Activated T-cell treated with anti-CD3 and anti-CD28 coated beads, Interleukin-2, amount 50 U/mL, for 1 hour (primary cell): ENCODE measurements at places on chromosomes 5 and 9.

- DNase-seq: no peak
Observed at GRCh38 chr9:123550012-123550411, 194.0 kb downstream of the CRB2 start.

GRCh38 chr5:57816108-57816507 lies 333.5 kb upstream of the ACTBL2 start:
- DNase-seq: no peak

GRCh38 chr5:321726-322251 lies 275 bp downstream of the AHRR start:
- DNase-seq: no peak

DNA sequence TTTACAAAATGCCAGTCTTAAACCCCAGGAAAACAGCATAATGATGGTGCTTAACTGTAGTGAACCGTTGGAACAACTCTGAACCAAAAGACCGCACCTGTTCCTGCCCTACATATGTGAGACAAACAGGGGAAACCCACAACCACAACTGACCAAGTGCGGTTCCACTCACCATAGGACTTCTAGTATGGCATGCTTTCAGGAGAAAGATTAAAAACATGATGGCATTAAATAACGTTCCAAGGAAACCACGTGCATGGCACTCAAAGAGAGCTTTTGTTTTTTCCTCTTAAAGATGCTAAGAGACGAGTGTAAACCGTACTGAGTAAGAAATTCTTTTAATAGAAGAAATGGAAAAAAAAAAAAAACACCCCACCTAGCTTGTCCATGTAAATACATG lies 119.8 kb downstream of the SSBP2 start:
- DNase-seq: no peak

DNA sequence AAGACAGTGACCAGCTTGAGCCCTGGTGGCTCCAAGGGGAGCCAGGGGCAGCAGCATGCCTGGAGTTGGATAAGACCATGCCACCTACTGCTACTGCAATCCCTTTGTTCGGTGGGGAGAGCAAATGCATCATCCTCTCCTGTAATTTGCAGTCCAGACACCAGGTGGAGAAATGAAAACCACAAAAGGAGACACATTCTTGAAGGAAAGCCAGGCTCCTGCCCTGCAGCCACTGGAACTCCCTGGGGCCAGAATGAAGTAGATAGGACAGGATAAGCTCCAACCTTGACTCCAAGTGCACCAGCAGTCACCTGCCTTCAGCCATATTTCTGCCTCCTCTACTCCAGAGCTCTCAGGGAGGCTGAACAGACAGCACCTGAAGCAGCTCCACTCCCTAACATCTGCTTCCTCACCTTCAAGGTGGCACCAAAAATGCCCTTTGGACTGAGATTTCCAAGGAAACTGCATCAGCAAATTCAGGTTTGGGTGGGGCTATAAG lies 65.1 kb upstream of the IQGAP2 start:
- DNase-seq: peak; percentile 36

DNA sequence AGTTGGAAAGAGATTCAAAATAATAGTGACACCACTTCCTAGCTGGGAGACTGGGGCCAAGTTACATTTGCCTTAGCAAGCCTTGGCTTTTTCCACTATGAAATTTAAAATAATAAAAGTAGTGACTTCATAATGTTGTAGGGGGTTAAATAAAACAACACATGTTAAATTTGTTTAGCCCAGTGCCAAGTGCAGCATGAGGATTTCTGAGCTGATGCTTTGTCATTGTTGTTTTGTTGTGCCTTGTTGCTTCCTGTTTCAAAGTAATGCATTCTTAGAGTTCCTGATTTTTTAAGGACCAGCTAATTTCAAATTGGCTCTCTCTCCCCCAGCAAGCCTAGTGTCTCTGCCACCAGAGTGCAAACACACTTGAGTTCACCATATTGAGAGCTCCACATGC lies 270.7 kb upstream of the PAPPA start:
- DNase-seq: no peak

GRCh38 chr5:169160405-169160901 lies 140.5 kb downstream of the SLIT3 start:
- DNase-seq: no peak

GRCh38 chr5:2387634-2388325 lies 363.7 kb downstream of the IRX2 start:
- DNase-seq: no peak

GRCh38 chr5:111252799-111253545 lies 28.8 kb downstream of the CAMK4 start:
- no peak for DNase-seq

GRCh38 chr9:93147632-93148031 lies 13.6 kb upstream of the NINJ1 start:
- no peak for DNase-seq

- DNase-seq: peak; percentile 60
Observed at GRCh38 chr5:137752905-137753690, 1.1 kb downstream of the HNRNPA0 start.

DNA sequence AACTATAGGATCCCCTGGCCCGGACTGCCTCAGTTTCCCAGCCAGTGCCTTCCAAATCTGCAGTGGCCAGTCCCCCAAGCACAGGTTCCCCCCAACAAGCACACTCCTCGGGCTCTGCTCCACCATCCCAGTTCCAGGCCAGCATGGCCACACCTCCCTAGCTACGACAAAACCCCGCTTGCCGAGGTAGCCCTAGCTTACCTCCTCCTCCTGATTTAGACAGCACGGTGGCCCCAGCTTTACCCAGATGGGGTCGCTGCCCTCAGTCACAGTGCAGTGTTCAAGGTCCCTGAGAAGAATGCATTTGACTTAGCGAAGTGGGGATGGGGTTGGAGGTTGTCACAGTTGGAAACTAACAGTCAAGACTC lies 40.8 kb upstream of the GARNL3 start:
- DNase-seq: no peak

DNA sequence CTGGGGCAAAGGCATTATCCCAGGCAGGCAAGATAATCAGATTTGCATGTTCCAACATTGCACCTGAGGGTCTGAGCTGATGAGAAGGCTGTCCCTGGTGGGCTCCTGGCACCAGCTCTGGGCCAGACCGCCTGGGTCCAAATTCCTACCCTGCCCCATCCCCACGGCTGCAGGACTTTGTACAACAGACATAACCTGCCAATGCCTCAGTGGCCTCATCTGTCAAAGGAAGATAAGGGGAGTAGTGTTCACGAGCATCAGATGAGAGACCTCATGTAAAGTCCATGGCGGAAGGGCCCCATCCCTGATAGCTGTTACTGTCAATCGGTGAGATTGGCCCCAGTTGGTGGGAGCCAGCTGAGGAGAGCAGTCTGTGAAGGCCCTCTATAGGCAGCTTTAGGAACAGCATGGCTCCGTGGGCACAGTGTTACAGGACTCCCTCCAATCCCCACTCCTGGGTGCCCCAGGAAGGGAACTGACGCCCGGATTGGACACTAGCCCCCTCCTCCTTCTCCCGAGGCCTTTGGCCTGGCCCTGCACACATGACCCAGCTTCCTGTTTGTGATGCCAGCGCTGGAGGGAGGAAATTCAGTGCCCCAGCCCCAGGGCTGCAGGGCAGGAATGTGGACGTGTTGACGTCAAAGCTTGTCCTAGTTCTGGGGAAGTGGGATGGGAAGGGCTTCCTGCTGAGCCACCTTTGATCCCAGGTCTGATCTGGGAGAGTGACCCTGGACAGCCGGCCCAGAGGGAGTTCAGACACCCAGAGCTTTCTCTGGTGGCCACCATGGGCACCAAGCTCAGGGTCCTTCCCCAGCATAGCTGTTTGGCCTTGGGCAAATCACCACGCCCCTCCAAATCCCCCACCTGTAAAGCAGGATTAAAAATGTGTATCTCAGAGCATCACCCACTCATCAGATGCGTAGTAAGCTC lies 56.2 kb downstream of the DUSP1 start:
- DNase-seq: peak; percentile 71

DNA sequence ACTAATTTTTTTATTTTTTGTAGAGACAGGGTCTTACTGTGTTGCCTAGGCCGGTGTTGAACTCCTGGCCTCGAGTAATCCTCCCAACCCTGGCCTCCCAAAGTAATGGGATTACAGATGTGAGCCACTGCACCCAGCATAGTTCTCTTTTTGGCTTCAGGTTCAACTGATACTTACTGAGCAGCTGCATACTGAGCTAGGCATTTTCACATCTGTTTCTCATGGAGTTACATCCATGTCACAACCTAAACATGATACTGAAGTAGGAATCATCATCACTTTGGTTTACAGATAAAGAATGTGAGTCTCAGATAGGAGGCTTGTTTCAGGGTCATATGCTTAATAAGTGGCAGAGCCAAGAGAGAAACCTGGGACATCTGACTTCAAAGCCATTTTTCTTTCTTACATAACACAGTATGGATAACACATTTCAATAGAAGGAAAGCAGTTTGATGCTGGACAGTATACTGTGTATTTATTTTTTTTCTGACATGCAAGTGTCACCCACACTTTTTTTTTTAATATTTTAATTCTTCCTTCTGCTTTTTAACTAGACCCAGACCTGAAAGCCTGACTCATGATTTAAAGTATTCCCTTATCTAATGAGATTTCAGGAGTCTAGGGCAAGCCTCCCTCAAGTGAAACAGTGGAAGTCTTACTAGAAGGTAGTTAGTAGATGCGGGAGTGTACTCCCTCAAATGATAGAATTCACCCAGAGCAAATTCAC lies 90.8 kb downstream of the HACD4 start:
- DNase-seq: no peak
